ENCODE measurements at places on chromosomes 7 and 10. TPM values are rescaled to one million over a fixed set of nuclear protein-coding genes. Genes with fewer than 3 reads are reported as not detected.

- no peak overlapping the region for H3K27ac ChIP-seq
- no peaks in the 10 kb centered on the region for H3K36me3 ChIP-seq
- H3K27me3 ChIP-seq: no peaks in the 10 kb centered on the region
- DNase-seq: no peak
- no peaks in the 10 kb centered on the region for H3K4me1 ChIP-seq
- no peak overlapping the region for H3K4me3 ChIP-seq
Observed at GRCh38 chr7:97390915-97391593, 273.6 kb downstream of the SDHAF3 start.

DNA sequence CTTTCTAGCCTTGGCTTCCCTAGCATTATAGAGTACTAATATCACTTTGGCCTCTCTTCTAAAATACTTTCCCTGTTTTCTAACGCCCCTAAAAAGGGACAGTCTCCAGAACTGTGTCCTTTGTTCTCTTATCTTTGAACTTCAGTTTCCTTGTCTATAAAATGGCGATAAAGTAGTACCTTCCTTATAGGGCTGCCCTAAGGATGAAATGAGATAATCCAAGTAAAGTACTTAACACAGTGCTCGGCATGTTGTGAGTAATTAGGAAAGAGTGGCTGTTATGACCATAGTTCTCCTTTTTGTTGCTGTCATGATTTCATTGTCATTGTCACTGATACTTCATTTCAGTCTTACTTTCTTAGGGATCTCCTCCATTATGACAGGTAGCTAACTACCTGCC, 114.7 kb downstream of the EXOC4 start:
- no peaks in the 10 kb centered on the region for H3K27me3 ChIP-seq
- no peak for DNase-seq
- no peaks in the 10 kb centered on the region for H3K4me1 ChIP-seq

GRCh38 chr7:11313801-11314200, 340.1 kb downstream of the PHF14 start:
- no peak overlapping the region for H3K4me3 ChIP-seq
- no peak overlapping the region for H3K27ac ChIP-seq
- DNase-seq: no peak
- H3K36me3 ChIP-seq: no peaks in the 10 kb centered on the region
- H3K27me3 ChIP-seq: no peaks in the 10 kb centered on the region

Gene SHTN1
- 12.5 TPM for total RNA-seq

Gene GIMAP1
- 9.3 TPM for total RNA-seq

GRCh38 chr10:70759781-70760180, 25.4 kb downstream of the TBATA start:
- H3K36me3 ChIP-seq: no peaks in the 10 kb centered on the region
- no peaks in the 10 kb centered on the region for H3K27me3 ChIP-seq
- DNase-seq: no peak
- no peaks in the 10 kb centered on the region for H3K4me1 ChIP-seq
- H3K27ac ChIP-seq: no peak overlapping the region

- no peaks in the 10 kb centered on the region for H3K36me3 ChIP-seq
- no peak overlapping the region for H3K4me3 ChIP-seq
- H3K27ac ChIP-seq: no peak overlapping the region
- no peak for DNase-seq
- H3K4me1 ChIP-seq: no peaks in the 10 kb centered on the region
Observed at GRCh38 chr7:93097388-93097787, 20.4 kb downstream of the SAMD9 start.

Gene PKD2L1
- not detected for total RNA-seq

Gene WEE2
- total RNA-seq: not detected

DNA sequence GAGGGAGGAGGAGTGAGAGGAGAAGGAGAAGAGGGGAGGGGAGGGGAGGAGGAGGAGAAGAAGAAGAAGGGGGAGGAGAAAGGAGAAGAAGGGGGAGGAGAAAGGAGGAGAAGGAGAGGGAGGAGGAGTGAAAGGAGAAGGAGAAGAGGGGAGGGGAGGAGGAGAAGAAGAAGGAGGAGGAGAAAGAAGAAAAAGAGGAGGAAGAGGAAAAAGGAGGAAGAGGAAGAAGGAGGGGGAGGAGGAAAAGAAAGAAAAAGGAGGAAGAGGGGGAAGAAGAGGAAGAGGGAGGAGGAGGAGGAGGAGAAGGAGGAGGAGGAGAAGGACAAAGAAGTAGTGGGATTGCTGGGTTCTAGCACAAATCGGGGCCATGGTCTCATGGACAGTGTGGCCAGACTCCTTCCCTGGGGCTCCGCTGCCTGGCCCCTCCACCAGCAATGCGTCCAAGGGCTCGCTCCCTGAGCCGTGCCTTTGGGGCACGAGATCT, 4.2 kb upstream of the MAFK start:
- no peaks in the 10 kb centered on the region for H3K36me3 ChIP-seq
- H3K4me1 ChIP-seq: peaks cover 37% of the 10 kb centered on the region
- no peak overlapping the region for H3K4me3 ChIP-seq
- no peaks in the 10 kb centered on the region for H3K27me3 ChIP-seq

- no peak overlapping the region for H3K27ac ChIP-seq
- H3K4me1 ChIP-seq: no peaks in the 10 kb centered on the region
- no peaks in the 10 kb centered on the region for H3K36me3 ChIP-seq
- DNase-seq: no peak
- H3K4me3 ChIP-seq: no peak overlapping the region
Observed at GRCh38 chr7:142833174-142834048, 21.5 kb upstream of the EPHB6 start.

DNA sequence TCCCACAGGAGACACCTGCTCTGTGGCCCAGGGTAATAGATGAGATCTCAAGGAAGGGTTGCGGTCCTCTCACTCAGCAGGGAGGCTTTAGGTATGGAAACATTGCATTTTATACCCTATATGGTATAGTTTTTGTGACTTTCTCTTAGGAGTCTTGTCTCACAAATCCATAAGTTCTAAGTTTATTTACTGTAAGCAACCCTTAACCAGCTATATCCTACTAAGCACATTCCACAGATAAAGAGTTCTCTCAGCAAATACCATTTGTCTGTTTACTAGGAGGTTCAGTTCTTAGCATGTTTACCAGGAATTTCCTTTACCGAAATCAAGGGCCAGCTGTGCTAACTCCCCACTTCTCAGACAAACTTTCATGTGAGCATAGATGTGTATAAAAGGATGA, 66.9 kb downstream of the ANLN start:
- no peaks in the 10 kb centered on the region for H3K27me3 ChIP-seq
- H3K4me1 ChIP-seq: no peaks in the 10 kb centered on the region
- no peaks in the 10 kb centered on the region for H3K36me3 ChIP-seq
- H3K27ac ChIP-seq: no peak overlapping the region
- H3K4me3 ChIP-seq: no peak overlapping the region
- DNase-seq: no peak

GRCh38 chr7:16730937-16731336, 22.6 kb upstream of the TSPAN13 start:
- no peak for DNase-seq
- no peak overlapping the region for H3K27ac ChIP-seq

- H3K4me1 ChIP-seq: no peaks in the 10 kb centered on the region
- no peak overlapping the region for H3K27ac ChIP-seq
- H3K4me3 ChIP-seq: no peak overlapping the region
- H3K27me3 ChIP-seq: no peaks in the 10 kb centered on the region
- no peaks in the 10 kb centered on the region for H3K36me3 ChIP-seq
Observed at GRCh38 chr10:32169556-32169955, 113.3 kb upstream of the KIF5B start.

Gene GFRA1
- 79.9 TPM for total RNA-seq

Gene PHF14
- total RNA-seq: 33.8 TPM

GRCh38 chr10:11525503-11525902, 85.9 kb downstream of the USP6NL start:
- no peak for DNase-seq
- no peak overlapping the region for H3K4me3 ChIP-seq
- H3K4me1 ChIP-seq: peaks cover 28% of the 10 kb centered on the region
- peak overlapping the region; percentile 8 for H3K27ac ChIP-seq
- H3K27me3 ChIP-seq: no peaks in the 10 kb centered on the region
- H3K36me3 ChIP-seq: no peaks in the 10 kb centered on the region

DNA sequence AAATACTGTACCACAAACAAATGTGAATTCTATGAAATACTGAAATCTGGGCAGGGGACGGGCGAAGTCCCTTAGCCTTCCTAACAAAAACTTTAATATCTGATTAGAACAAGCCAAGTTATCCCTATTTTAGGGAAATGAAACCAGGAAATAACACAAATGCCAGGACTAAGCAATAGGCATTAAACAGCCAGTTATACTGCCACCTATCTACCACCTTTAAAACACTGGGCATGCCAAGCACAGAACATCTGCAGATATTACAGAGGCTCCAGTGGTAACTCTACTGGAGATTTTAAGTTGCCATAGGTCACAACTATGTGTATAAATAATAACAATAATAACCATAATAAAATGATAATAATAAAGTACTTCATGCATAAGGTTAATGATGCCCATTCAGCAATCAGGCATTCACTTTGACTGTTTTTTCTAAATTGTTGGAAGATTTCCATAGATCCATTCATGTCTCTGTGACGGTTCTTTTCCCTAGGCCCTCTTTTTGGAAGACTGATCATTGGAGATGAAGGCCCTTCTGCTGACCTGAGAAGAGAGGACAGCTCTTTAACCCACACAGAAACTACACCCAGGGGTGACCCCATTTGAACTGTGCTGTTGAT, 195.7 kb downstream of the CACNA2D1 start:
- no peaks in the 10 kb centered on the region for H3K27me3 ChIP-seq
- no peaks in the 10 kb centered on the region for H3K36me3 ChIP-seq
- no peak overlapping the region for H3K4me3 ChIP-seq
- no peak for DNase-seq

DNA sequence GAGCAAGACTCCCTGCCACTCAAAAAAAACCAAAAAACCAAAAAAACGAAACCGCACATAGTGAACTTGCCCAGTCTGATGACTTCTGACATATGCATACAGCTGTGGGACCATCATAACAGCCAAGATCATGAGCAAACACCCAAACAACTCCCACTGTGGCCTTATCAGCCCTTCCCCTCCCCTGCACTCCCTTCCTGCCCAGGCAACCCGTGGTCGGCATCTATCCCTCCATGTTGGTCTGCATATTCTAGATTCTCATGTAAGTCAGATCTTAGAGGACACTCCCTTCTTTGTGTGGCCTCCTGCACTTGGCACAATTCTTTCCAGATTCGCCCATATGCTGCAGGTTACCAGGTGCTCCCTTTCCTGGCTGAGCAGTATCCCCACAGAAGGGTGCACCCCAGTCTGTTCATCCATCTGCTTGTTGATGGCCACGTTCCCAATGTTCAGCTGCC, 72.8 kb downstream of the GNA12 start:
- DNase-seq: no peak
- no peaks in the 10 kb centered on the region for H3K4me1 ChIP-seq
- no peaks in the 10 kb centered on the region for H3K36me3 ChIP-seq

- no peaks in the 10 kb centered on the region for H3K4me1 ChIP-seq
- no peak overlapping the region for H3K27ac ChIP-seq
- no peak overlapping the region for H3K4me3 ChIP-seq
- H3K27me3 ChIP-seq: no peaks in the 10 kb centered on the region
- no peak for DNase-seq
Observed at GRCh38 chr7:68031180-68031943, 1034.7 kb downstream of the TYW1 start.

- no peaks in the 10 kb centered on the region for H3K27me3 ChIP-seq
- no peak for DNase-seq
- no peak overlapping the region for H3K27ac ChIP-seq
- no peak overlapping the region for H3K4me3 ChIP-seq
- H3K36me3 ChIP-seq: no peaks in the 10 kb centered on the region
Observed at GRCh38 chr7:107966711-107967110, 36.2 kb downstream of the LAMB1 start.

Gene FEZF1
- not detected for total RNA-seq

Data from esophagus squamous epithelium (tissue), 5 donors.